ENCODE measurements at places on chromosomes 2 and 18. TPM values are rescaled to one million over a fixed set of nuclear protein-coding genes. Genes with fewer than 3 reads are reported as not detected.

DNA sequence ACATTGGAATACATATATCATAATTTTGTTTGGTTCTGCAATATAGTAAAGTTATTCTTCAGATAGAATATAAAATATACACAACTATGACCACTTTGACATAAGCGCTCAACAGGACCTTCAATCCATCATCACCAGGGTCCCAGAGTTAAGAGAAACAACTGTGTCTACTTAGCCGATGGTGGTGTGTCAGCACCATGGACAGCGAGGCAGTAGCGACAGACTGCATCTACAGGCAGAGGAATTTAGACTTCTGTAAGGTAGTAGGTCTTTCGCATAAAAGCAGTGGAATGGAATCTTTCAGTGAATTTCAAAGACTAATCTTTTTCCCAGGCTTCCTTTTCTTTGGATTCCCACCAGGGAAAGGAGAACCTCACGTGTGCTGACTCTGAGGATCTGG is 20.5 kb upstream of the LRPPRC start:
- DNase-seq = no peak

DNA sequence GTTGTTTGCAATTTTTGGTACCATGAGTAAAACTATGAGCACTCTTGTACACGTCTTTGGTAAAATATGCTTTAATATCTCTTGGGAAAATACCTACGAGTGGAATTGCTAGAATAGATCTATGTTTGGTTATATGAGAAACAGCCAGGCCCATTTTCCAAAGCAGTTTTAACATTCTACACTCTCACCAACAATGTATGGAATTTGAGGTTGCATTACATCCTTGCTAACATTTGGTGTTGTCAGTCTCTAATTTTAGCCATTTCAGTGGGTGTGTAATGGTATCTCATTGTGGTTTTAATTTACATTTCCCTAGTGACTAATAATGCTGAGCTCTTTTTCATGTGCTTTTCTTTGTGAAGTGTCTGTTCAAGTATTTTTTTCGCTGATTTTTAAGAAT is 118.9 kb upstream of the TCF4 start:
- DNase-seq = no peak

The MAP3K19 gene
- not detected for total RNA-seq

The GPBAR1 gene
- total RNA-seq = 74.0 TPM

The CCL20 gene
- total RNA-seq = not detected

The TNFAIP6 gene
- 18.6 TPM for total RNA-seq

The SH3BP4 gene
- 32.5 TPM for total RNA-seq

The LINC00305 gene
- not detected for total RNA-seq

GRCh38 chr2:127108090-127108523 is 1.2 kb upstream of the BIN1 start:
- peak; percentile 19 for DNase-seq

The RNF149 gene
- 191 TPM for total RNA-seq

DNA sequence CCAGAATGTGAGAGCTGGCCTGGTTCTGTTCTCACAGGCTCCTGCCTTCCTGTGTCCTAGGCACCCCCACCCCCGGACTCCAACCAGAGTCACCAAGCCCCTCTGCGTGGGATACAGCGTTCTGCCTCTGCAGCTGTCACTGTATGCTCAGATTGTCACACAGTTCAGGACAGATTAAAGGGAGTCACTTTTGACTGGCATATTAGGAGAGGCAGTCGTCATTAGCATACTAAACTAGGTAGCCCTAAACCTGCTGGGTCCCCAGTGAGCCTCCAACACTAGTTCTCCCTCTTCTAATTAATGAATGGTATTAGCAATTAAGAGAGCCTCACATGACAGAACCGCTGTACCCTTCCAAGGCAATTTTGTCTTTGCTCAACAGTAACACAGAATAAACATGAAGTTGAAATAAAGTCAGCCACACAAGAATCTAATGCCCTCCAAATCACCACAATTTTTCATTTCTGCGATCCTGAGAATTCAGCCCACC is 340.2 kb downstream of the CMPK2 start:
- DNase-seq = no peak

The CKAP2L gene
- 0.16 TPM for total RNA-seq

DNA sequence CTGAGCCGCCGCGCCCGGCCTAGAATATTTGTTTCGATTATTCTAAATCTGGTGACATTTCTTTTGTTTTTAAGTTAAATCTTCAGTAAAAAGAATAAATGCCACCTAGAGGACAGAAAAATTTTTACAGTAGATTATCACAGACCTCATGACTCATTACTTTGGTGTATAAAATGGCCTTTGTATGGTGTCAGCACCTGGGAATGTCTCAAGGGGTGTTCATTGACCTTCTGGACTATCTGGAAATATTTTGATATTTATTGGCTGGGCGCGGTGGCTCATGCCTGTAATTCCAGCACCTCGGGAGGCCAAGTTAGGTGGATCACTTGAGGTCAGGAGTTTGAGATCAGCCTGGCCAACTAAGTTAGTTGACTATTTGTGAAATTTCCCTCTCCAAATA is 30.3 kb upstream of the SLC30A6 start:
- DNase-seq = no peak

GRCh38 chr2:17600556-17601204 is 60.2 kb downstream of the VSNL1 start:
- DNase-seq = no peak

GRCh38 chr2:51472783-51473182 is 440.9 kb upstream of the NRXN1 start:
- DNase-seq = no peak

- no peak for DNase-seq
These were observed 24.9 kb upstream of the ATG16L1 start for GRCh38 chr2:233226511-233227031.

DNA sequence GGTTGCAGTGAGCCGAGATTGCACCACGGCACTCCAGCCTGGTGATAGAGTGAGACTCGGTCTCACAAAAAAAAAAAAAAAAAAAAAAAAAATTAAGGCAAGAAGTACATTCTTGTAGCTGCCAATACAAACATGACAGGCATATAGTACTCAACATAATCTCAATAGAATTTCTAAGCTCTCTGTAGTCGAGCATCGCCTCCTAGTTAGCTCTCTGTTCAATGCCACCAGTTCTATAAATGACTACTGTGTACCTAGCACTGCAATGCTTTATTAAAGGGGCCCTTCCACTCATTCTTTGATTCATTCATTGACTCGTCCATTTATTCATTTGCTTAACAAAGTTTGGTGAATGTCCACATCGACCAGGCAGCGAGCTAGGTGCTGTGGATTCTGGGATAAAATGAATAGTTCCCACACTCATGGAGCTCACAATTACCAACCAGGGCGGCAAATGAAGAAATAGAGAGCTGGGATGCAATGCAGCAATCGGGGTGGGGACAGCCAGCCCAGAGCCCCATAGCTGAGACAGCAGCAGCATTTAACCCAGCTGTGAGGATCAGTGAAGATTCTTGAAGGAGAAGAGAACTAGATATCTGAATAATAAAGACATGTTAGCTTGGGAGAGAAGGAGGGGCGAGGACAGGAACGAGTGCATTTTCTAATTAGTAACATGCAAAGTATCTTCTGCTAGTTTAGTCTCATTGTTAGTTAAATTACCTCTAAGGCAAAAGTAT is 349.8 kb downstream of the LPIN1 start:
- no peak for DNase-seq

- no peak for DNase-seq
These were observed 35.7 kb downstream of the ODC1 start for GRCh38 chr2:10412380-10412779.

The EVX2 gene
- not detected for total RNA-seq

- no peak for DNase-seq
These were observed 46.0 kb downstream of the LAMA1 start for GRCh38 chr18:7071600-7071999.

The FLACC1 gene
- 3.2 TPM for total RNA-seq
